ENCODE measurements at places on chromosomes 5 and 9.

GRCh38 chr9:31759703-31760102 lies 624.7 kb upstream of the ACO1 start:
- no peak for DNase-seq

DNA sequence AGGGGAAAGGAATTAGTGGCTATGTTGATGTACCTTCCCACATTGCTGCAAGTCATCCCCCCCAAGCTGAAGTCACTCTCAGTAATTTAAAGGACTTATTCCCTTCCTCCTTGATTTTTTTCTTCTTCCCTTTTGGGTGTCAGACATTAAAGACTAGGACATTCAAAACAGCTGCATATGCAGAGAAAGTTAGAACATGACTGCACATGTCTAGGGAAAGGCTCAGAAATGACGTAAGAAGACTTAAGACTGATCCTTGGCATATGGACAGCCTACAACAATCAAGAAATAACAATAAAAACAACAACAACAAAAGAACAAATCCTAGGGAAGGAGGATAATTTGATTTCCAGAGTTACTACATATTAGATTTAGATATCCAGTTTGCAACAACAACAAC lies 997.5 kb downstream of the TLE4 start:
- DNase-seq, result no peak

DNA sequence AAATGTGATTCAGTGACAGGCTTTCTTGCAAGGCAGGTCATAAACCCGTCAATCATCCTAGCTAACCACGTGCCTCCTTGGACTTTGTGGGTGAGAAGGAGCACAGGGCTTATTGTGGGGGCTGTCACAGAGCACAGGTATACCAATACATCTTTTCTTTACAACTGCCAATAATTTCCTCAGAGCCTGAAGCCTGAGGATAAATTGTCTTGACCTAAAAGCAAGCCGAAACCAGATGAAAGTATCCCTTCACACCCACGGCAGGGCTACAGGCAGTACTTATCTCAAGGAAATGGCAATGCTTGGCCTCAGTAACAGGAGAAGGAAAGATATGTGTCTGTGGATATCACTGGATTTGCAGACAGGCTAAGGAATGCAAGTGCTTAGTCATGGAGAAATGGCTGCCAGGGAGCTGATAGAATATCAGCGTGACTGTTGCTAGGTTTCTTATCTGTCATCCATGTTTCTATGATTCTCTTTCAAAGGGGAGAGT lies 90.3 kb upstream of the ZNF366 start:
- no peak for DNase-seq

GRCh38 chr9:133533857-133534256 lies 647 bp upstream of the ADAMTSL2 start:
- DNase-seq, result no peak

- DNase-seq, result no peak
Observed at GRCh38 chr5:144144956-144145751, 25.3 kb downstream of the YIPF5 start.

- DNase-seq, result no peak
Observed at GRCh38 chr5:174610968-174611367, 113.4 kb upstream of the MSX2 start.

DNA sequence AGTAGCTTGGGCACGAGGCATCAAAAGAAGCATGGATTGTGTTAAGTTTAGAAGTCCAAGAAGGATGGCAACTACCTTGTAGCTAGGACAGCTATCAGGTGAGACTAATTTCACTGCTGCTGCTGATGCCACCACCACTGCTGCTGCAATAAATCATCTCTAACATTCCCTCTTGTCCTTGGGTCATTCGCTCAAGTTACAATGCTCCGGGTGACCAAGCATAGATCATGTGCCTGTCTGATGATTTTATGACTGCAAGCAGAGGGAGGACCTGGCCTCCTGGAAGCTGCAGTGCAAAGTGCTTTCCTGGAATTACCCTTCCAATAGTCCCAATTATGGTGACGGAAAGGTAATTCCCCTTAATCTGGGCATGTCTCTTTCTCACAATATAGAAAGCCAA lies 334.4 kb downstream of the PRELID2 start:
- no peak for DNase-seq

GRCh38 chr9:134024828-134025605 lies at the start of gene BRD3OS:
Gene BRD3OS (plus strand): TSS chr9:134025481. CDS start chr9:134026748, 1,267 bp downstream.
- peak; percentile 92 for DNase-seq

GRCh38 chr9:92206488-92206887 lies 87.0 kb downstream of the IARS1 start:
- DNase-seq, result no peak

- no peak for DNase-seq
Observed at GRCh38 chr9:78396087-78396486, 99.2 kb downstream of the PSAT1 start.

DNA sequence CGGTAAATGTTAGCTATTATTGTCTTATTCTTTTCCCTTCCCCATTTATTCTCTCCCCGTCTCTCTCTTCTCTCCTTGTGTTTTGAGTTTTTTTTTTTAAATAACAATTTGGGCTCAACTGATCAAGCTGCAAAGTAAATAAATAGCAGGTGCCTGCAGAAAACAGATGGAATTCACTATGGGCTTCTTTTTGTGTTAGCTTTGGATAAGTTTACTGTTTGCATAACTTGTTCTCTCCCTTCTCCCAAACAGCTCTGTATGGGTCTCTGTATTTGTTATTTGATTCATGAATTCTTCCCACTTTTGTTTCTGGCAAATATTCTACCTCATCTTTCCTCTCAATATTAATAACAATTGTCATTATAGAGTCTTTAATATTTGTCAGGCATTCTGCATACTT lies 111.8 kb upstream of the ASTN2 start:
- DNase-seq, result no peak

DNA sequence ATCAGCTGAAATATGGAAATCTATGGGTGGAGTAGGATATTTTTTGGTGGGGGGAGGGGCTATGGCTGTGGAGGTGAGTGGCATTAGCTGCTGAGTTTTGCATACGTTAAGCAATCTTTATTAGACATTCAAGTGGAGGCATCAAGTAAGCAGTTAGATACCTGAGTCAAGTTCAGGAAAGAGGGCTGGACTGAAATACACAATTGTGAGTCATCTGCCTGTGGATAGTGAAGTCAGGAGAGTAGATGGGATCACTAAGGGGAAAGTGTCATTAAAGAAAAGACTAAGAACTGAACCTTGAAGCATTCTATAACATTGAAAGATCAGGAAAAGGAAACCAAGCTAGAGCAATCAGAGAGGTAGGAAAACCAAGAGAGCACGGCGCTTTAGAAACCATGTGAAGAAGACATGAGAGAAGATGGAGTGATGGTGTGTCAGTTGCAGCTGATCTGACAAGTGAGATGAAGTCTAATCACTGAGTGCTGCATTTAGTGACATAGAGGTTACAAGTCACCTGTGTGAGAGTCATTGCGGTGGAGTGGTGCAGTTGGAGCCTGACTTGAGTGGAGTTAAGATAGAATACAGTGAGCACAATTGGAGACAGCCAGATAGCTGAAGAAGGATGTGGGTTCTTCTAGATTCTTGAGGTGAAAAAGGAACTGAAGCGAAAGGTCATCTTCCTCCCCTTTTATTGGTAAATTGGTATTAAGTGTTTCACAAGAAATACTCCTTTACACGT lies 88.7 kb downstream of the PIP5K1B start:
- no peak for DNase-seq

DNA sequence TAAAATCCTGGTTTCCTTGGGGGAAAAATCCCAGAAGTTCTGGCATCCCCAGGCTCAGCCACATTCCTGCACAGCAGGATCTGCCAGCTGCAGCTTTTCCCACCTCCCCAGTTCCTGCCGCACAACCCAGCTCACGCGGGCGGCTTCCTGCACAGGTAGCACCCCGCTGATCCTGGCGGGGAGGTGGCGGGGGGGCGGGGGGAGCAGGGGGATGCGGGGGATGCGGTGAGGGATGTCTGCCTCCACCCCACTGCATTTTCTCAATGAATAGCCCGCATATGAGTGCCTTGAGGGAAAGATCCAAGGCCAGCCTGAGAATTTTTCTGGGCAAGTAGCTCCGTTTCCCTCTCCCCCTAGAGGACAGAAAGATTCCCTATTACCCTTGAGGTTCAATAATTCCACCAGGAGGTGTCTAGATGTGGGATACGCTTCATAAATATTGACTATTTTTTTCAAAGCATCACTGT lies 21.1 kb downstream of the GFPT2 start:
- DNase-seq, result no peak

DNA sequence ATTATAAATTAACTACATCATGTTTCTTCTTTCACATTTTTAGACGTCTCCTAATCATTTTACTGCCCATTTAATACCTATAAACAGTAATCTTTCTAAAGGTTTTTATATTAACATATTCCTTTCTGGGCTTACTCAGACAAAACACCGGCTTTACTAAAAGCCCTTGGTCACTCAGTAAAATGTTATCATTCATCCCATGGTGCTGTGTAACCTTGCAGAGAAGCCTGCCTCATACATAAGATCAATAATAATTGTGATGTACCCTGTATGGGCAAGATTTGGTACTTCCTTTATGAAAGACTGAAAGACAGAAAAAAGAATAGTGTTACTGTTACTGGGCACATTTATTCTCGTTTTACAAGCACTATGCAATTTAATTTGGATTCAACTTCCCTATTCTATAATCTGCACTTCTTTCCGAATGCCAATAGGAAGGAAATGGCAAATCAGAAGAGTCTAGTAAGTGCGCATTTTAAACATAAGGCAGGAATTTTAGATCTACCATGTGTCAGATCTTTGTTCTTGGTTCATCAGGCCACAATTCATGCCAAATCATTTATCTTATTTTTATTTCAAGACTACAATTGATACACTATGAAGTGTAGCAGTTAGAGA lies 522.2 kb downstream of the CSNK1G3 start:
- no peak for DNase-seq

GRCh38 chr9:22050924-22051323 lies 41.8 kb upstream of the CDKN2B start:
- DNase-seq, result no peak

DNA sequence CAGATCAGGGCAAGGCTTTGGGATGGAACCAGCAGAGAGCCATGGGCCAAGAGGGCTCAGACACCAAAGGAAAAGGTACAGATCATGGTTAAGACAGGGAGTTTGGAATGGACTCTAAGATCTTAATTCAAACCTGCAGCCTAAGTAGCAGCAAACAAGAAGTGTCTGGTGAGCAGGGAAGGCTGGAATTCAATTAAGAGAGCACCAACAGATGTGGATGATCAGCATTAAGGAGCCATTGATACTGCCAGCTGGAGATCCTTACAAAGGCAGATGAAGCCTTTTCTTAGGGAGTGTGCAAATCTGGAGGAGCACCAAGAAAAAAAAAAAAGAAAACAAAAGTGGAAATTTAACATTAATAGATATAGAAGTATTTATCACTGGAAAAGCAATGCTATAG lies 516.8 kb downstream of the RASEF start:
- no peak for DNase-seq

- no peak for DNase-seq
Observed at GRCh38 chr9:127947841-127948710, 10.4 kb upstream of the DPM2 start.

DNA sequence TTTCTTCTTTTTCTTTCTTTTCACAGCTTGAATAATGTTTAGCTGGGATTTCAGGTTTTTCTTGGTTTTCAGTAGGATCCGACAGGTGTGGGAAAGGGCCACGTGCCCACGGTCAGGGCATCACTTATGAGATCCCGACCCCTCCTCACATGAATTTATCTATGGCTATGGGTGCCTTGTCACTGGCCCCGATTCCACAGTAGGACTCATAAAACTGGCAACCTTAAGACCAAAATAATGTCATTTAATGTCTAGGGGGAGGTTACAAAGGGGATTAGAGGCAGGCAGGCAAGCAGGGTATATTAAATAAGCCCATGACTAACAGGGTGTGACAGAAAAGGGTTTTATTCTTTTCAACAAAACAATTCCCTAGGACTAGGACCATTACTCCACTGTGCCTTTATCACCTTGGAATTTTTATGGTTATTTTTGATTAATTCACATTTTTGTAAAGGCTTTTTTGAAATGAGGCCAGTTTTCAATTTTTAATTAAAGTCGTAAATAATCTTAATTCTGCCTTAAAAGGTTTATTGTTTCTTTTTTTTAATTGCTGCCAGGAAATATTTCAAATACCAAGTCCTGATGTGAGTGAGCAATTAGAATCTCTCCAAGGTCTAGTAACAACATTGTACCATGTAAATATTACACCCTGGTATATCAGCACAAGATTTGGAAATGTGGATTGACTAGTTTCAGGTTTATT lies 370.4 kb downstream of the GLIS3 start:
- no peak for DNase-seq

DNA sequence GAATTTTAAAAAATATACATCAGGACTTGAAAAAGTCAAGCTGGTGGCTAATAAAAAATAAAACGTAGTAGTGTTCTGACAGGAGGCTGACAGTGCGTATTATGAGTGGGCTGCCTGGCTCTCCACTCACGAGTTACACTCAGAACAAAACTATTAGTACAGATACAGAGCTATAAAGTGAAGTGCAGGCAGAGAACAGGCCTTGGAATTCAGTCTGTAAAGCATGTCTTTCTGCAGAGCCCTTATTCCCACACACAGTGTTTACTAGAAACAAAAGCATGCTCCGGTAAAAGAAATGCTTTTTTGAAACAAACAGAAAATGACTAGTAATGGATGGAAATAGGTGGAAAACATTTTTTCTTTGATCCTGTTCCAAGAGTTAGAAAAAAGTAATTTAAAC lies 334.7 kb downstream of the DIRAS2 start:
- no peak for DNase-seq

DNA sequence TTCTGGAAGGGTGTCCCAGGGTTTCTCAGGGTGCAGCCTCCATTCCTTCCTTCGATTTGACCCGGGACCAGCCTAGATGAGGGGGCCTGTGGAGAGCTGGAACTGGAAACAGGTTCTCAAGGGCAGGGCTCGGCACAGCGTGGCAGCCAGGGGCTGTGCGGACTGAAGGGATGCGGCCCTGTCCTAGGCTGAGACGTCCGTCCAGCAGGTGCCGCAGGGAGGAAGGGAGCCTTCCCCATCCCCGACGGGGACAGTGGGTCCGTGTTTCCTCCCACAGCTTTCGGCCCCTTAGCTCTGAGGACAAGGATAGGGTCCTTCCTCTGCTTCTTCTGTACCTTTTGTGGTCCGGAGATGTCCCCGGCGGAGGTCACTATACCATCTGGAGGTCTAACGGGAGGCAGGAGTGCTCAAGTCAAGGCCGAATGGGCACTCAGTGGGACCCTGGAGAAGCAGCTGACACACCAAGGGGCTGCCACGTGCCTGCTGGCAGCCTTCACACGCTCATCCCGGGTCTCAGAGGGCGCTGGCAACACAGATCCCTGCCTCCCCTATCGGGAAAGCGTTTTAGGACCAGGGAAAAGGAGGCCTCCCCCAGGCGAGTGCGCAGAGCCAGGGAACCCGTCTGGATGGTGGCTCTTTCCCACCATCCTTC lies 49.9 kb downstream of the USP20 start:
- peak; percentile 69 for DNase-seq

GRCh38 chr5:159921721-159922120 lies 5.4 kb downstream of the ADRA1B start:
- no peak for DNase-seq

DNA sequence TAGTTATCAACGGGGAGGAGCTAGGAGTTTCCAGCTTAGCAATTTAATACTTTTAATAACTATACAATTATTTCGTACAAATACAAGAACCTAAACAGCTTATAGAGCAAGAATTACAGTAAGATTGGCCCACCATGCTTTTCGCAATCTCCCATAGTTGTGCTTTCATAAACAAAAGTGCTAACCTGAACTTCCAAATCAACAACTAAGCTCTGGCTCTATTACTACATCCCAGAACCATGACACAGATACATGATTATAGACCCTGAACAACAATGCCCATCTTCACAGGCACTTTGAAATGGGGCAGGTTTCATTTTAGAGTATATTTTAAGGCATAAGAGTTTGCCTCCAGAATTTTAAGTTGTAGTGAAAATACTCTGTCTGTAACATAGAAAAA lies 203.5 kb downstream of the DMRTA1 start:
- no peak for DNase-seq

- DNase-seq, result no peak
Observed at GRCh38 chr5:132788508-132788907, 11.5 kb upstream of the SEPTIN8 start.
